CD4-positive, alpha-beta T cell treated with Interleukin-21 for 1 hour (primary cell): ENCODE measurements at places on chromosomes 3 and 15.

GRCh38 chr15:92149029-92149428 lies 244.7 kb upstream of the ST8SIA2 start:
- DNase-seq = no peak

DNA sequence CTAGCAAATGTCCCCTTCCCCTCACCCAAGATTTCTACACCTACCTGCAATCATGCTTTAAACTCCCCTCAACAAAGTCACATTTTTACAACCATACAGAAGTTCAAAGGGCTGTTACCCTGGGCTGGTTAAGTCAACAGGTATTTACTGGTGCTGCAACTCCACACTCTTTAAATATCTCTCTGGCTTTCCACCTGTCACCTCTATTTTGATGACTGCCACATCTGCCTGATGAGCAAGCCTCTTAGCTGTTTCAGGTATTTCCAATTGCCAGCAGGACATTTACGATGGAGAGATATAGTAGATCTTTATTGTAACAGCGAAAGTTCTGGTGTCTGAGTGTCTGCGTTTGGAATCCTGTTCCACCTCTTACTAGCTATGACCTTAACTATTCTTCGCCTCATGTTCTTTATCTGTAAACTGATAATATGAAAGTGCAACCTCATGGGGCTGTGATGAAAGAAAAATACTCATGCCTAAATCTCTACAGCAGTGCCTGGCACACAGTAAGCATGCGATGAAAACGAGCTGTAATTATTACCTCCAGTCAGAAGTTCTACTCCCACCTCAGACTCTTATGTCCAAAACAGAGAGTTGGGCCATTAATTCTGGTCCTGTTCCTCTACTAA lies 44.2 kb upstream of the TPM1 start:
- DNase-seq = no peak

DNA sequence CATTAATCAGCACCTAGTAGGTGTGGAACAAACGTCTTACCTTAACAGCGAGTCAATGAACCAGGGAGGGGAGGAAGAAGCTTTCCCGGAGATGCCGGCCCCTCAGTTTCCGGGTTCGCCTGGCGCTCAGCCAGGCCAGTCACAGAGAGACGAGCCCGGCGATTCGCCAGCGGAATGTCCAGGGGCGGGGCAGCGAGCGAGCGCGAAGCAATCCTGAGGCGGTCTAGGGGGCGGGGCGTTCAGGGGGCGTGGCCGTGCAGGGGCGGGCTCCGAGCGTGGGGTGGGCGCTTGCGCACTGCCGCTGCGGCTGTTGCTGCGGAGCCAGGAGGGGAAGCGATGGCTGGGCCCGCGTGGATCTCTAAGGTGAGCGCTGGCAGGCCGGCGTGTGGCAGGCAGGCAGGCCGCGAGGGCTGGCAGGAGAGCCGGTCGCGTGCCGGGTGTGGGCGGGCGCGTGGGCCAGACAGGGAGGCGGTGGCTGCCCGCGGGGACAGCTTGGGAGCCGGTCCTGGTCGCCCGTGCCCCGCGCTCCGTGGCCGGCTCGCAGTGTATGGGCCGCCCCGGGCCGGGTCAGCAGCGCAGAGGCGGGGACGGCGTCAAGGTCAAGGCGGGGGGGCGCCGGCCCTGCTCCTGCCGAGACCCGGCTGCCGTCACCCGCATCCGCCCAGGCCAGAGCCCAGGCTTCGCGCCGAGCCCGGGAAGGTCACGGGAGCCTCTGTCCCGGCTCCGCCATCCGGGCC lies at the start of gene IDH3A:
TSS of gene IDH3A (plus strand) at position 295 of the 737 bp plus-strand sequence. CDS start at position 337, 42 bp downstream.
- DNase-seq = peak; percentile 99

DNA sequence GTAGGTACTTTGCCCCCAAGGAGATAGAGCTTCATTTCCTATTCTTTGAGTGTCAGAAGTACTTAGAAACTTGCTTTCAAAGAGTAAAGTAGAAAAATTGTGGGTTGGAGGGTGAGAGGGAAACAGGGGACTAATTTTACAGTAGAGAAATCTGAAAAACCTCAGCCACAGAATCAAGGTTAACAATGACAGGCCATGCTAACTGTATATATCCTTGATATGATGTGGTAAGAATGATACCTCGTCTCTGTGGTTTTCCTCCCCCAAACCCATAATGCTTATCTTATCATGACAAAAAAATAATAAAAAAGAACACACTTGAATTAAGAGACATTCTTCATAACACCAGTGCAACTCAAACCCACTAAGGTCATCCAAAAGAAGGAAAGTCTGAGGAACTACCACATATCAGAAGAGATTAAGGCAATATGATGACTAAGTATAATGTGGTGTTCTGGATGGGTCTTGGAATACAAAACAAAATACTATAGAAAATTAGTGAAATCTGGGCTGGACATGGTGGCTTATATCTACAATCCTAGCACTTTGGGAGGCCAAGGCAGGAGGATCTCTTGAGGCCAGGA lies 360.4 kb downstream of the ULK4 start:
- no peak for DNase-seq

GRCh38 chr3:58052373-58053273 lies 44.4 kb downstream of the FLNB start:
- no peak for DNase-seq

DNA sequence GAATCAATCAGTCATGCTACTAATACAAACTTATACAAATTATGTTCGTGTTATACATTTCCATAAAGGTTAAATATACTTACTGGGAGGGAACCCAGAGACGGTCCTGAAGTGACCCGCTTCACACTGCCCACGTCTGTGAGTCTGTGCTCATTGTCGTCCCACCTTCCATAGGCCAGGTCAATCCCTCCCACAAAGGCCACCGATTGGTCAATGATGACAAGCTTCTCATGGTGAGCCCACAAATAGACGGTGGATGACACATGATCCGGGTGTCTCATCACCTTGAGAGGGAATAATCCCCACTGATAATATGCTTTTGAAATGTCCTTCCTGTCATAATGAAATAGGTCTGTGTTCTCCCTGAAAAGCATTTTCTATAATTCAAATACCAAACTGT lies 121.7 kb downstream of the PLD1 start:
- no peak for DNase-seq

- no peak for DNase-seq
These were observed 51.1 kb upstream of the SPATA12 start for GRCh38 chr3:57009367-57009766.
